ENCODE measurements at places on chromosomes 2 and 18.

- no peak for DNase-seq
Measured at GRCh38 chr2:178298785-178299212, 104.5 kb downstream of the OSBPL6 start.

GRCh38 chr2:74020702-74021406 is 36.1 kb downstream of the TET3 start:
- DNase-seq, result no peak

GRCh38 chr2:143110758-143111428 is 18.3 kb upstream of the ARHGAP15 start:
- no peak for DNase-seq

DNA sequence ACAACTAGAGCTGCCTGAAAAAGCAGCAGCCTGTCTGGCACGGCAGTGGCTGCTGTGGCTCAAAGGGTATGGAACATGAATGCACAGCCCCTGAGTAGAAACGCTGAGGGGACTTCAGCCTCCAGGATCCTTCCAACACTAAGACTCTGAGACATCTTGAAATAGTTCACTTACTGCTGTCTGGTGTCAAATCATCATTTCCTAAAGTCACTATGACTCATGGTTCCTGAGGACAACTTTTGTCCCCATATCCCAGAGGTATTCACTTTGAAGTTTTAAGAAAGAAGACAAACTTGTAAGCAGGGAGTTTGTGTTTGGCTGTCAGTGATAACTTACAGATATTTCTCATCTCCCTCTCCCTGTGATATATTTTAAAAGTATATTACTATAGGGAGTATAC is 33.3 kb upstream of the NEB start:
- DNase-seq, result no peak

- DNase-seq, result no peak
Measured at GRCh38 chr2:16090650-16091575, 150.6 kb downstream of the MYCN start.

DNA sequence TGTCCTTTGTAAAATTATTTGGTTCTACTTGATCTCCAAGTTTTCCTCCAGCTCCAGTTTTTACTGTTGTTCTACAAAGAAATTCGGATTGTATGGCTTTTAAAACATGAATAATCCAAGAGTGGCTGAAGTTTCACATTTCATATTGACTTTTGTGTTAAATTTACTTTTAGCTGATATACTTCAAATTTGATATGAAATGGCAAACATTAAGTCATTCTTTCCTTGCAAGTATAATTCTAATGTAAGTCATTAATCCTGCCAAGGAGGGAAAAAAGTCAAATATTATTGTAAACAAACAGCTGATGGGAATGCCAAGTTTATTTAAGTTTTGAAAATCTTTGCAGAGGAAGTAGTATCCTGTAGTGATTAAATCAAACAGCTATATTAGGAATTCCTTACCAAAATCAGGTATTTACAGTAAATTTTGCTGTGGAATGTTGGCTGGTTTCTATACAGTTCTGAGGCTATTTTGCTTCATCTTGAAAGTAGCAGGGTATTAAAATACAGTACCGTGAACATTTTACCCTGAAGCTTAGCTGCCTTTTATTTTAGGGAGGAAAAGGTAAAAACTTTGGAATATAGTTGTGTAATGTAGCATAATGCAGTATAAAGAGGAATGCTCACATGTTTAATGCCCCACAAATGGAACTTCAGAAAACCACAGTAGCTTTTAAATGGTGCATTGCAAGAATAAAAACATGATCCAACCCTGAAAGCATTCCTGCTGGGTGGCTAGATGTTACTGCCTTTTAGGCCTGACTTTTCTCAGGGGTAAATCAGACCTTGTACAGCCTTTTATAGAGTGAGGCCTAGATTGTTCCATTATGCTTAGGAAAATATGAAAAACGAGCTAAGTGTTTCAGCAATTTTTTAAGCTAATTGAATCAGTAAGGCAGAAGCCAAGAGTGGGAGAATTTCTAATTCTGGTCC is 62.7 kb upstream of the NT5C1B start:
- DNase-seq, result no peak

GRCh38 chr18:13517369-13517768 is 209.0 kb downstream of the FAM210A start:
- DNase-seq, result peak; percentile 53

- no peak for DNase-seq
Measured at GRCh38 chr18:41482501-41482900, 472.5 kb upstream of the PIK3C3 start.

GRCh38 chr2:36477315-36477714 is 120.7 kb downstream of the FEZ2 start:
- no peak for DNase-seq

DNA sequence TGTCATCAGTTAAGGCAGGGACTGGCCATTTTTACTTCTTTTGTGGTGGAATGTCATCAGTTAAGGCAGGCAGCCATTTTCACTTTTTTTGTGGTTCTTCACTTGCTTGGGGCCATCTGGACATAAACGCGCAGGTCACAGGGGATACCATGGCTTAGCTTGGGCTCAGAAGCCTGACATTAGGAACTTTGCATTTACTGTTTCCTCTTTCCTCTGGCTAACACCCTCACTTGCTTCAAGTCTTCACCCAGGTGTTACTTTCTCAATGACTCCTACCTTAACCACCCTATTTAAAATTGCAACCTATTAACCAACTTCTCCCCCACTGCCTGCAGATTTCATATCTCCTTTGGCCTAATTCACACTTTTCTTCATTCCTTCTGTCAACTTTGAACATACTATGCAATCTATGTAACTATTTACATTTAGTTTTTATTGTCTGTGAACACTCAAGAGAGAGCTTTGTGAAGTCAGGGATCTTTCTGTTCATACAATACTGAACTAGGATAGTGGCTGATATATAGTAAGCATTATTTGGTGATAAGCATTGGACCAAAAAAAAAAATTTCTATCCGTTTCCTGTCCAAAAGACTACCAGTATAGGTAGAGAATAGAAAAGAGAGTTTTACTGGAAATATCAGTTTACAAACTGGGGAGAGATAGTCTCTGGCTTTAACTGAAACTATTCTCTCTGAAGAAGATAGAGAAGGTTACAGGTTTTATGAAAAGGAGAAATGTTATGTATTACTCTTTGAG is 600.1 kb upstream of the ZNF804A start:
- no peak for DNase-seq

DNA sequence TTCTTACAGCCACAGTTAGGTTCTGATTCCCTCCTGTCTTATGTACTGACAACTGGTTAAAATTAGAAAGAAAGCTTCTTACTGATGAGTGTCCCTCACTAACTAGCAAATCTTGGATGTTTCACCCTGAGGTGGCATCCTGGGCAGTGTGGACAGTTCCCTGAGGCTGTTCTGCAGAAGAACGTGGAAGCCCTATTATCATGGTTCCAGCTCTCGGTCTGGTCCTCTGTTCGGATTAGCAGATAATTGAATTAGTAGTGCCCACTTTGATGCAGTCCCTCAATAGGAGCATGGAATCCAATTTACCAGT is 381.7 kb upstream of the NT5C1B start:
- DNase-seq, result no peak

GRCh38 chr2:121907928-121908327 is 152.5 kb downstream of the TSN start:
- DNase-seq, result no peak

- DNase-seq, result no peak
Measured at GRCh38 chr18:9989481-9989880, 75.7 kb downstream of the VAPA start.

DNA sequence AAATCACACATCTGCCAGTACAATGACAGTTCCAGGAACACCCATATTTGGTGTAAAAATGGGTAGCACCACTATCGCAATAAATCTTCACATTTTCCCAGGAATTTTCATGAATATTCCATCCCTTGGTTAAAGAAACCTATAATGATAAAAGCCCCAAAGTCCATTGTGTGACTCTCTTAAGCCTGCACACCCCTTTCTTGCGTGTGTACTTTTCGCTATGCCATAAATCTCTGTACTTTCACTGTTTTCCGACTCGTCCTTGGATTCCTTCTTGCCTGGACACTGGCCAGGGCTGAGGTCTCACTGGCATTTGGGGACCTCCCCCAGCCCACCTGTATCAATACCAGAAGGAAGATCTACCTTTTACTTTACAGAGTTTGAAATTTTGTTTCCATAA is 172.3 kb downstream of the RNF152 start:
- DNase-seq, result no peak

DNA sequence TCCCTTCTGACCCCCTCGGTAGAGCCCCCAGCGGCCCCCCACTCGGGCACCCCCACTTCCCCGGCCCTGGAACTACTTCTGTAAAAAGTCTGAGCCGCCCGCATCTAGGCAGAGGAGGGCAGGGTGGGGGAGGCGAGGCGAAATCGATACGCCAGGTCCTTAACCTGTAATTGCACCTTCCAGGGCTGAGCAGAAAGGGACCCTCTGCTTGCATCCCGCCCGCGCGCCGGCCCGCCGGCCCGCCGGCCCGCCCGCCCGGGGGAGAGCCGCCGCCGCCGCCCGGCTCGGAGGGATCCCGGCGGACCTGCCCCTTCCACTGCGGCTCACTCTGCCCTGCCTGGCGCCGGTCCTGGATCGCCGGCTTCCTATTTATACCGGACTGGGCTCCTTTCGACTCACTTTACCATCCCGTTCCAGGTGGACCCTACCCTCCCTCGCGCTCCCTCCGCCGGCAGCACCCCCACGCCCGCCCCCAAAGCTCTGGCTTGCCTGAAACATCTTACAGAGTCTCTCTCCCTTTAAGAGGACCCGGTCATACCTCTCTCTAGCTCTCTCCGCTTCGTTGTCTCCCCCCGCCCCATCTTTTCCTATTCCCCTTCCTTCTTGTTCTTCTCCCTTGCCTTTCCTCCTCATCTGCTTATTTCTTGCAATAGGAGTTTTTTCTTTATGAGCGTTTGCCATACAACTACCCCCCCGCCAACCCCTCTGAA is 797 bp downstream of the KLHL14 start:
- no peak for DNase-seq

- no peak for DNase-seq
Measured at GRCh38 chr2:57842531-57842930, 204.1 kb upstream of the VRK2 start.

GRCh38 chr18:48833701-48834412 is 116.9 kb downstream of the SMAD7 start:
- peak; percentile 33 for DNase-seq
